ENCODE measurements at places on chromosomes 6 and 20. TPM values are rescaled to one million over a fixed set of nuclear protein-coding genes. Genes with fewer than 3 reads are reported as not detected.

Gene RCAN2
- total RNA-seq, result 0.58 TPM

Gene CBFA2T2
- total RNA-seq, result 8.6 TPM

Gene TJAP1
- total RNA-seq, result 32.8 TPM

Gene TCF21
- not detected for total RNA-seq

Gene OR2J1
- not detected for total RNA-seq

GRCh38 chr6:17829905-17830304 is 123.2 kb upstream of the NUP153 start:
- DNase-seq, result no peak

DNA sequence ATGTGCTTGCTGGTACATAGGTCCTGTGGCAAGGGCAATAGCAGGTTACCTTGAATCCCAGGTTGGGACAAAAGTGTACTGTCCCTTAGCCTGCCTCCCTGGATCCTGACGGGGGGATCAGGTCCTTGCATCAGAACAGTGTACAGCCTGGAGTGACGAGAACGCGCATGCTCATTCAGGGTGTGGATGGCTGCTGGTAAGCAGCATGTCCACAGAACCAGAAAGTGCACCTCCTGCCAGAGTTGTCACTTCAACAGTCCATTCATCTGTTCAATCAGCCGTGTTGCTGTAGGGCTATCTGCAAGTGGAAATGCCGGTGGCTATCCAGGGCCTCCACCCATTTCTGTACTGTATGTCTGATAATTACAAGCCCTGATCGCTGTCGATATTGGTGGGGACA is 236.3 kb upstream of the SOX4 start:
- DNase-seq, result no peak

DNA sequence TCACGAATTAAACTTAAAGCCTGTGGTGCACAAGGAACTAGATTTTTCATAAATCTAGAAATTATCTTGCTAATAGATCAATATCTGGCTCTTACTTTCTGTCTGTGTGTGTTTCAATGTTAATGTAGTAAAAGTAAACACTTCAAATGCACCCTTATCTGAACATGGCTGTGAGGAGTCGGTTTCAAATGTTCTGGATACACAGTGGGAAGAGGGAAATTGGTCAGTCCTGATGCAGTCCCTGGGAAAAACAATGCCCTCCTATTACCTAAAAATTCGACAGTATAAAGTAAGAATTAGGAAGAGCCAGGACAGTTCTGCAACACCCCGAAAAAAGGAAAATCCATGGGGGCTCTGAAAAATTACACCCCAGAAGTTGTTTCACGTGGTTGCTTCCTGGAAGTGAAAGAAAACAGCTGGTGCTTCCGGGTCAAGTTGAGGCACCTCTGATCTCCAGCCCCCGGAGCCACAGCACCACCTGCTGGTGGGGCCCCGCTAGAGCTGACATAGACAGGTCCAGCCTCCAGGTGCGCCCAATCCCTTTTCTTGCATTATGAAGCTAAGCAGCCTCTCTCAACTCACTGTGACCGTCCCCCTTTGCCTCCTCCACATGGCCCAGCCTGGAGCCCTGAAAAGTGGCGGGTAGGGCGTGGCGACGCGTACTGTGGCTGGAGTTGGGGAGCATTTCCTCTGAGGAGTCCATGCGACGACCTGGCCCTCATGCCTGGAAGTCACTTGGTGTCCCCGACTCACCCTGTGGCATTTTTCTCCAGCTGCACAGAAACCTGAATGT is 8.3 kb downstream of the SEMG2 start:
- DNase-seq, result peak; percentile 11

GRCh38 chr6:138953451-138953850 is 34.6 kb downstream of the REPS1 start:
- DNase-seq, result peak; percentile 85

GRCh38 chr20:1150218-1150617 is 31.8 kb downstream of the PSMF1 start:
- DNase-seq, result no peak

GRCh38 chr20:36408219-36408618 is 102.1 kb downstream of the DLGAP4 start:
- peak; percentile 32 for DNase-seq

DNA sequence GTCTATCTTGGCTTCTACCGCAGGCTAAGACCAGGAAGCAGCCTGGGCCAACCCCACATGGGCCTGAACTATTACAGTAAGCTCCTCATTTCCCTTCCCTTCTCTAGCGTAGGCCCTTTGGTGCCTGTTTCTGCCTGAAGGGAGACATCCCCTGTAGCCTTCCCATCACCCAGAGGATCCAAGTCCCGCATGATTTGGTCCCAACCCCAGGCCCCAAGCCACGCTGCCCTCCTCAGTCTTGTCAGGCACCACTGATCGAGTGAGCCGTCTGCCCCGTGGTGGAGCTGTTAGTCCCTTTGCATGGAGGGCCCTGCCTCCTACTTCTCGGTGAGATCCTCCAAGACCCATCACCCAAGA is 46.4 kb downstream of the EBF4 start:
- DNase-seq, result no peak

DNA sequence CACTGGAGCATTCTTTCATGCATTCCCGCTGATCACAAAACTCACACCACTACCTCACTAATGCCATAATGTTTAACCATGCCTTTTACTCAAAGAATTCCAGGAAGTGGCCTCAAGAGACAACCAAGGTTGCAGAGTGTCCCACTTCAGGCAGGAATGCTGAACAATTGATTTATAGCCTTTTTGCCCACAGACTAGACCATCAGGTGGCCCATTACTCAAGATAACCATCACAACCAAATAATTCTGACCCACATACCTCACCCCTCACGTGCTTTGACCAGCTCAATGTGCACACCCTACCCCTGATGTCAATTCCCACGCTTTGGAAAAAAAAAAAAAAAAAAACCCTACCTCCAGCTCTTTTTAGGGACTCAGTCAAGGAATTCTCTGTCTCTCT is 220.6 kb upstream of the UFL1 start:
- no peak for DNase-seq

- DNase-seq, result no peak
Measured at GRCh38 chr6:42610416-42610815, 46.6 kb downstream of the UBR2 start.

GRCh38 chr20:23225407-23226060 is 125.1 kb upstream of the NXT1 start:
- DNase-seq, result peak; percentile 98

DNA sequence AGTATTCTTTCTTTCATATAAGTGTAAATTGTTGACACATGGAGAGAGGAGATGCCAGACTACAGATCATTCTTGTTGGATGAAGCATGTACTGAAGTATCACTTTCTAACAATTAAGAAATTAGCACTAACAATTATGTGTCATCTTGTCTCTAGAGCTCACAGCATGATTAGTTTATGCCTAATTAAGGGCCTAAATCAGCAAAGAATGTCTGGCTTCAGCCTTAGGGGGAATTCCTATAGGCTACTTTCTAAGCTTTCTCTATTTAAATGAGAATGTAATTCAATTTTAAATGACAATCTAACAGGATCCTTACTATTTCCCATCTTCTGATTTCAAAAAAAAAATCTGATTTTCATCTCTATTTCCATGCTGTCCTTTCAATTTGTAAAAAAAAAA is 371.0 kb downstream of the EPHA7 start:
- DNase-seq, result no peak

- DNase-seq, result peak; percentile 54
Measured at GRCh38 chr6:26607434-26608230, 10.9 kb downstream of the ABT1 start.
